Inflammatory macrophage treated with lipopolysaccharide for 1 hour (primary cell): ENCODE measurements at places on chromosomes 7 and 10.
A peak's percentile ranks its signal among the peaks of the same experiment; 100 is the strongest.

GRCh38 chr7:85052894-85053293 is 134.0 kb downstream of the SEMA3D start:
- DNase-seq: no peak

- DNase-seq: no peak
Observed at GRCh38 chr7:35680403-35681013, 14.4 kb downstream of the HERPUD2 start.

DNA sequence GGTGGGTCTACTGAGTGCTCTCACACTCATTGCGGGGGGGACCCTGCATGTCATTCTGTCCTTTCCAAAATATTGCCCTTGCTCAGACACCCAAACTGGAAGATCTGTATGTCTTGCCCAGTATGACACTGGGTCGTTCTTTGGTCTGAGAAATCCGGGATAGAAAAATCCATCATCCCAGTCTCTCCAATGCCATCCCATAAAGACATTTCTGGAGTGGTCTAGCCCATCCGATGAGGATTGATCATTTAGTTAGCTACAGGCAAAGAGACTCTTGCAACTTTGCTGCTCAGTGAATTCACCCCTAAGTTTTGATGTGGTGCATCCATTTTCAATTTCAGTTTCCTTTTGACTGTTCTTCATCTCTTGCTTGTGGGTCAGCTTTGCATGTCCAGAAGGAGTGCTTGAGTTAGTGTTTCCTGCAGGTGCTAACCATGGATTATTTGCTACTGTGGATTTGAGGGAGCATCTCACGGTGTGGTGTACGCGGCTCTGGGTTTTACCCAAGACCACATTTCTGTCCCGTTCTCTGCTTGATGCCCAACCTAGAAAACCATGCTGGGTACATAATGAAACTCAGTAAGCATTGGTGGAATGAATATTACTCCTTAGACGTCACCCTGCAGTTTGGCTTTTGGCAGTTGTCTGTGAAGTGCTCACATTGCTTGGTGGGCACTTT is 247.0 kb upstream of the MKI67 start:
- no peak for DNase-seq

- DNase-seq: peak; percentile 60
Observed at GRCh38 chr10:3781468-3782145, 3.4 kb downstream of the KLF6 start.

DNA sequence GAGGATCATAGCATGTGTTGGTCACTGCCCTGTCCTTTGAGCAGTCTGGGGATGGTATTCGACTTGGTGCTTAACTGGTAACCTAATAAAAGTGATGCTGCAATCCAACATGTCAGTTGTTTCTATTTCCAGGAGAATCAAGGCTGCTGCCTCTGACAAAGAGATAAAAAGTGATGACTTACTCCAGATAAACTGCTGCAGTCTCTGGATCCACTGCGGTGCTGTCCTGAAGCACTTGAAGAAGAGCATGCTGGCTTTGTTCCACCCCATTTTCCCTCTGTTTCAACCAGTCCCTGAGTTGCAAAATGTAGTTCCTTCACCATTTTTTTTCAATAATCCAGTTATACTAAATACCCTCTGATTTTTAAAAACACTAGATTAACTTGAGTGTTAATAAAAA is 403.5 kb upstream of the ANKRD30A start:
- DNase-seq: no peak

DNA sequence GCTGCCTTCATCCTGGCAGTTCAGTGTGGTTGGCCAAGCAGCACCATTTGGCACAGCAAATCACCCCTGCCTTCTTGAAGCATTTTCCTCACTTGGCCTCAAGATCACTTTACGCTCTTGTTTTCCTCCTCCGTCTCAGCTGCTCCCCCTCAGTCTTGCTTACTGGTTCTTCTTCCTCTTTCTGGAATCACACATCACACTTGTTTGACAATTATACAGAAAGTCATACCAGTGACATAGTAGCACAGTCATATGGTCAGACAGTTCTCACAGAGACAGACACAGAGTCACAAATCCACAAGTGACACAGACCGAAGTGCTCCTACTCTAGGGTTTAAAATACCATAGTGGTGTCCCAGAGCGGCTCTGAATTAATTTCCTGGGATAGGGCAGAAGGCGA is 43.8 kb upstream of the ARL4A start:
- DNase-seq: peak; percentile 58

DNA sequence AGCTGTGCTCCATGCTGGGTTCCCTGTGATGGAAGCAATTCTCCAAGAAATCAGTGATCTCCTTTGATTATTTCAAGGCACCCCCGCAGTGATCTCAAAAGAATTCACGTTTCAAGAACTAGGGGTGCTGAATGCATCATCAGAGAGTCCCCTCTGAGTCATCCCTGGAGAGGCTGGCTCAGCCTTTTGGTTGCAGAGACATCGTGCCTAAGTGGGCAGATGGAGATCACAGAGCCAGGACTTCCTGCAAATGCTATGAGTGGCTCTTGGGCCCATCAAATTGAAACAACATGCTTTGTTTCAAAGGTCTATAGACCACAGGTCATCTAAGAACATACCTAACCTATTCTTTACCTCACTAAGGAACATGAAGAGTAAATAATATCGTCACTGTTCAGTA is 41.5 kb upstream of the PLEKHA1 start:
- peak; percentile 30 for DNase-seq

- DNase-seq: peak; percentile 75
Observed at GRCh38 chr10:102422545-102423129, 2.0 kb downstream of the FBXL15 start.

- DNase-seq: no peak
Observed at GRCh38 chr7:91266067-91266688, 1.9 kb downstream of the FZD1 start.

DNA sequence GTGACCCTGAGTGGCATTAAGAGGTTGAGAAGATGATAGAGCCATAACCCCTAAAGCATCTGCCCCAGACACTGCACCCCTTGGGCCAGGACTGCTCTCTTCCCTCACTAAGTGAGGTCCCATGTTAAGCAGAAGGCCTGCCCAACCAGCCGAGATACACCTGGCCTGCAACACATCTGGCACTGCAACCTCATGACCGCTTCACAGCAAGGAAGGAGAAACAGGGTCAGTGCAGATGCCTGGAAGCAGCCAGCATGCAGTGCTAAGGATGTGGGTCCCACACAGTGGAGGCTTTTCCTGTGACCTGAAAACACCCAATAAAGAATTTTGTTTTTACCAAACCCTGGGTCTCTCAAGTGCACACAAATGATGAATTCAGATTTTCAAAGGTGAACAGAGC is 7.4 kb downstream of the NOD1 start:
- DNase-seq: no peak

DNA sequence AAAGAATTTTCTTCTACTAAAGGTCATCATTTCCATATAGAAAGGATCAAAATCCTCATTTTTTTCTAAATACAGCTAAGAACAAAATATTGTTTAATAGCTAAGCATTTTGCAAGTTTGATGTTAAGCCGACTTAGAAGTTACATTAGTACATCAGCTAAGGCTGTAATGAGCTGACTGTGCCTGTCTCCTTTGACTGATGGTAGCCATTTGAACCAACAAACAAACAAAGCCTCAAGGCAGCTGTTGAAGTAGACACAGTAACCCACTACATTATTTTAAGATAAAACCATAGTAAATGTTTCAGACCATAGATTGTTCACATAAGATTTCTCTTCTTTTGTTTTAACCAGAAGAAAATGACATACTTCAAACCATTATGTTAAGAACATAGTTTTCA is 210.9 kb upstream of the VSTM2A start:
- no peak for DNase-seq

- DNase-seq: no peak
Observed at GRCh38 chr7:54559401-54559800, 17.2 kb downstream of the VSTM2A start.

DNA sequence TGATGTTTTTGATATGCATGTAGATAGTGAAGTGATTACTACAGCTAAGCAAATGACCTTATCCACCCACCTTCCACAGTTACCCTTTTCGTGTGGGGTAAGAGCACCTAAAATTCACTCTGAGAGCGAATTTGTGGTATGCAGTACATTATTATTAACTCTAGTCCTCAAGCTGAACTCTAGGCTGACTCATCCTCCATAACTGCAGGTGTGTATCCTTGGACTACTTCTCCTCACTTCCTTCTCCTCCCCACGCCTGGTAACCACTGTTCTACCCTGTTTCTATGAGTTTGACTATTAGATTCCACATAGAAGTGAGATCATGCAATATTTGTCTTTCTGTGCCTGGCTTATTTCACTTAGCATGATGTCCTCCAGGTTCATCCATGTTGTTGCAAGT is 484.6 kb downstream of the GATA3 start:
- no peak for DNase-seq

GRCh38 chr10:95814011-95814727 is 58.2 kb downstream of the ENTPD1 start:
- no peak for DNase-seq

DNA sequence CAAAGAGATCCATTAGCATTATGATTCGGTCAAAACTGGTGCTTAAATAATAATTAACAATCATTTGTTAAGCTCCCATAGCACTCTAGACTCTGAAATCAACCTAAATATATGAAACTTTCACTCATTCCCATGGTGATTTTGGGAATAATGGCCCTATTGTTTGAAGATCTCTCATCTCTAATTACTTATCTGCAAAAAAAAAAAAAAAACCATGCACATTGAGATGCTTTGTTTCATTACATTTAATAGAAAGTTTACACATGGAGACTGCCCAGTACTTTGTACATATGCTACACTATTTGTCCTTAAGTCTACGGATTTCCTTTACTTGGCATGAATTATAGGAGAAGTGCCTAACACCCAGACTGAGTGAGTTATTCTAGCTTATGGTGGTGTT is 280.6 kb upstream of the MEOX2 start:
- no peak for DNase-seq

- no peak for DNase-seq
Observed at GRCh38 chr10:81680359-81680758, 194.6 kb upstream of the NRG3 start.

DNA sequence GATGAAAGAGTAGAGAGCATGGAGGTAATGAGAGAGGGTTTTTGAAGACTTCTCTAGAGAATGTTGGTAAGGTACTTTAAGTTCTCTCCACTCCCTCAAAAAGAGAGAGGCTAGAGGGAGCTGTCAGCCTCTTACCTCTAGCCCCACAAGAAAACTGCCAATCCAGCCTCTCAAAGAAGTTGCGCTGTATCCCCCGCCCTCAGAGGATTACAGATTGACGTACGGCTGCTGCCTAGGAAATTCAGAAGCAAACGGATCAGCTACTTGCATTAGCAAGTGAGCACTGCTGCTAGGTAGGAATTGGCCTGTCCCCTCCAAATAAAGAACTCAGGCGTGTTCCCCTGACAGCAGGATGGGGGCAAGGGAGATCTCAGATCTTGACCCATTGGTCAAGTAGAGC is 34.2 kb downstream of the TYW1B start:
- no peak for DNase-seq

GRCh38 chr7:3860932-3861331 is 559.9 kb downstream of the SDK1 start:
- no peak for DNase-seq

DNA sequence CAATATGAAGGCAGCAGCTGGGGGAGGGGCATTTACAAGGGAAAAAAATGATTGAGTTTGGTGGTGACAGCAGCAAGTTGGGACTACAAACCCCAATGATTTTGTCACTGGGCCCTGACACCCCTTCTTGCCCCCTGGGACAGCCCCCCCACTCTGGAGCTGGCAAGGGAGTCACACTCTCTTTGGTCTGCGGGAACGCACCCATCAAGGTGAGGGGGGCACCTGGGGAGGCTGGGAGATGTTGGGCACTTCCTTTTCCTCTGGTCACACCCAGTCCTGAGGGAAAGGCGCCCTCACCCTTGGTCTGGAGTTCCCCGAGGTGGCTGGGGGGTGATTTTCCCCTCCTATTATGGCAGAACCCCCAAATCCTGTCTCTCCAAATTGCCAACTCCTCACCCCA is 24.4 kb downstream of the EPHB4 start:
- no peak for DNase-seq

DNA sequence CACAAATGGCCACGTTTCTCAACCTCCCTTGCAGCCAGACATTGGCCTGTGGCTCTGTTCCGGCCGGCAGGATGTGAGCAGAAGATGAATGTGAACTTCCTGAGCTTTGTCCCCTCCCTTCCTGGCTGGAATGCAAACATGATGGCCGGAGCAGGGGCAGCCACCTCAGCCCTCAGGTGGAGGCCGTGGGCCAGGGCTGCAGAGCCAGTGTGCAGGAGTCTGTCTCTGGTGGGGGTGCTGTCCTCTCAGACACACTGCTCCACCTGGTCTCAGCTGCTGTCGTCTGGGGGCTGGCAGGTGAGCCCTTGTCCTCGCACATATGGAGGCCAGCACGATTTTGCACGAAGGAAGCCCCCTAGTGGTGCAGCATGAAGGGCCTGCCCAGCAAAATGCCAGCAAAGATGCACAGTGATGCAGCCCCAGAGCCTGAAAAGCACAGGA is 25.3 kb upstream of the PWWP2B start:
- no peak for DNase-seq

GRCh38 chr7:106065575-106066500 is 46.3 kb downstream of the SYPL1 start:
- no peak for DNase-seq

DNA sequence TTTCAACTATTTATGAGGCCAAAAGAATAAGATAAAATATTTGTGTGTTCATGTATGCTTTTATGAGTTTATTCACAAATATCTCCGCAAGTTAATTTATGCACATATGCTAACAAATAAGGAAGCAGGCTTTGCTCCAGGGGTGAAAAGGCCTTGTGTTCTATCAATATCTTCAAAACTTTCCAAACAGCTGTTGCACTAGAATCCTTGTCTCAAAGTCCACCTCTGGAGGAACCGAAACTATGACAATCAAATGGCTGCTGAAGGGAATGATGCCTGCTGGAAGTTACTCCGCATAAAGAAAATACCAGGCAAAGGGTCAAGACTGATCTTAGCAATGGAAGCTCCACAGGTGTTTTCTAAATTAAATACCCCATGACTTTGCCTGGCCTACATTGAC is 145.0 kb upstream of the GHITM start:
- DNase-seq: no peak

DNA sequence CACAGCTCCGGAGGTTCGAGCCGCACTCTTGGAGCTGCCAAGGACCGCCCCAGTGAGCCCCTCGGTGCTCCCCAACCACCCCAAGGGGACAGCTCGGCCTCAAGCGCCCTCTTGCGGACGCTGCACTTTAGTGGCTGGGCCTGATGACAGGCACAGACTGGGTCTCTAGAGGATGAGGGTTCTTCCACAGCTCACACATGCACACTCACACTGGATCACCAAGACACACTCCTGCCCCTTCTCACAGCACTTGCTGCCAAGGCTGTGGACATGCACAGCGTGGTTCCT is 2.1 kb downstream of the RET start:
- DNase-seq: no peak

- no peak for DNase-seq
Observed at GRCh38 chr7:107186240-107186639, 17.4 kb downstream of the HBP1 start.
